Frontal cortex (tissue), 4 donors: ENCODE measurements at places on chromosomes 16 and 17.

GRCh38 chr17:19271780-19272357 lies 34.7 kb downstream of the EPN2 start:
- DNase-seq: no peak

DNA sequence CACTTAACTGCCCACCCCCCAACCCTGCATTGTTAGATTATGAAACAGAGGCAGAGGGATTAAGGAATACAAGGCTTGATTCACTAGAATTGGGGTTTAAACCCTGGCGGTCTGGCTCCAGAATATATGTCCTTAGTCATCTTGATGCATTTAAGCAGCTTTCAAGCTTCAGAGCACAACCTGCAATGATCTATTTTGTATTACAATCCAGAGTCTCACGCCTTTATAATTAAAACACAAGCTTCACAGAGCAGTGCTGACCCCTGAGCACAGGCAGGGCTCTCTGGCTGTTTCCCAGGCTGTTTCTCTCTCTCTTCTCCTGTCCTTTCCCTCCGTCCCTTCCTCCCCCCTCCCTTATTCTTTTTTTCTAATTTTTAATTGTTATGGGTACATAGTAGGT lies 209.1 kb downstream of the SPECC1 start:
- no peak for DNase-seq

GRCh38 chr17:35773679-35774425 lies 13.2 kb downstream of the C17orf50 start:
- DNase-seq: no peak

GRCh38 chr16:28863929-28864793 lies 518 bp downstream of the SH2B1 start:
- DNase-seq: no peak

DNA sequence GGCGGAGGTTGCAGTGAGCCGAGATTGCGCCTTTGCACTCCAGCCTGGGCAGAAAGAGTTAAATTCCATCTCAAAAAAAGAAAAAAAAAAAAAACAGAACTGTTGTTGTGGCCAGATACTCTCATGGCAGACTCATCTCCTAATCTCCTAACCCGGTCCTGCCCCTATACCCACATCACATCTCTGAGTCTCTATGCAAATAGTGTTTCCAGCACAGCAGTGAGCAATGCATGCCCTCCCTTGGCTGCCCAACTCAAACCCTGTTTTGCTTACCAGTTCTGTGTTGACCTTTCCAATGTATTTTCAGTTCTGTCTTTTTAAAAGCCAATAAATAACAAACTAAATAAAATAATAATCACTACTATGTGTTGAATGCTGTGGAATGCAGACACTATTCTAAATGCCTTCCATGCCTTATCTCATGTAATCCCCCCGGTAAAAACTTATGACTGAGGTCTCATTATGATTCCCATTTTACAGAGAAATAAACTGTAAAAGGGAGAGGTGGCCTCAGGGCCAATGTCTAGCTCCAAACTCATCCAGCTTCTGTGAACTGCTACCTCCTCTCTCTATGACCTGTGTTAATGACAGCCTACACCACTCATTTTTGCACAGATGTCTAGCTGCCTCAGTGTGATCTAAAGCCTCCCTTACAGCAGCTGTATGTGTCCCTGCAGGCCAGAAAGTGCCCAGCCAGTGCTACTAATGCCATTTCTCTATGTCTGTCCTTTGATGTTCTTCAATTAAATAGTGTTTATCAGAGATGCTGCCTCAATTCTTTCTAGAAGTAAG lies 289.8 kb downstream of the HS3ST3B1 start:
- DNase-seq: no peak

GRCh38 chr16:49725651-49726050 lies 130.3 kb downstream of the ZNF423 start:
- DNase-seq: no peak

DNA sequence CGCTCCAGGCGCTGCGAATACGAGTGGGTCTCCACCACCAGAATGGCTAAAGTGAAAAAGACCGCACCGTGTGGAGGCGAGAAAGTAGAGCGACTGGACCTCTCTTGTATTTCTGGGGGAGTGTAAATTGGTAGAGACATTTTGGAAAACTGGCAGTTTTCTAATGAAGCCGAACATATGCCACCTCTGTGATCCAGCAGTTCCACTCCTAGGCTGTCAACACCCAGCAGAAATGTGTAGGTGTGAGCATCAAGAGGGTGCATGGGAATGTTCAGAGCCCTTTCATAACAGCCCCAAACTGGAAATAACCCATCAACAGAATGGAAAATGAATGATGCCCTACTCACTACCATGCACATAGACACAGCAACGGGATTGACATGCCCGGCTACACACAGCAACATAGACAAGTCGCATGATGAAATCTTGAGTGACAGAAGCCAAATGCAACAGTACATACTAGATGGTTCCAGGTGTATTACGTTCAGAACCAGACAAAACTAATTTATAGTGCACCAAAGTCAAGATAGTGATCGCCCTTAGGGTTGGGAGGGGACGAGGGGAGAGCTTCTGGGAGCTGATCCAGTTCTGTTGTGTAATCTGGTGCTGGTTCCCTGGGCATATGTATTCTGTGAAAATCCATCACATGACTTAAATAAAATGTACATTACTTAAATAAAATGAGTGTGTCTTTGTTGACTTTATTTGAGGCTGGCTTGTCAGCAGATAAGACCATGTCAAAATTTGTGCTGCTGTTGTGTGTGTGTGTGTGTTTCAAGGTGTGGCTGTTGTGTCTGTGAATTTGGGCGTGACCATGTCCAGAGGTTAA lies 877 bp upstream of the BCL7C start:
- DNase-seq: no peak

DNA sequence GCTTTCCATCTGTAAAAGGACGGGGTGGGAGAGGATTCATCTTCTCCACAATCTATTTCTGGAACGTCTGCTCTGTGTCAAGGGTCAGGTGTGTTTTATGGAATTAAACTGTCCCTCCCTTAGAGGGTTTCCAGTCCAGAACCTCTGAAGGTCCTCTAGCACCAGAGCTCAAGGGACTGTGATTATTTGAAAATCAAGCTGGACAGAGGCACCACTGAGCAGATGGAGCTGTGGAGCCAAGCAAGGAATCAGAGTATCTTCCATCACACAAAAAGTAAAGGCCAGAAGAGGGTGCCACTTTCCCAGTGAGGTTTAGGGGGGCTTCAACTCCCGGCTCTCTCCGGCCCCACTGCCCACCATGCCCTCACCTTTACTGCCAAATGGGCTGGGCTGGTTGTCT lies 6.8 kb downstream of the CACNG5 start:
- DNase-seq: no peak

DNA sequence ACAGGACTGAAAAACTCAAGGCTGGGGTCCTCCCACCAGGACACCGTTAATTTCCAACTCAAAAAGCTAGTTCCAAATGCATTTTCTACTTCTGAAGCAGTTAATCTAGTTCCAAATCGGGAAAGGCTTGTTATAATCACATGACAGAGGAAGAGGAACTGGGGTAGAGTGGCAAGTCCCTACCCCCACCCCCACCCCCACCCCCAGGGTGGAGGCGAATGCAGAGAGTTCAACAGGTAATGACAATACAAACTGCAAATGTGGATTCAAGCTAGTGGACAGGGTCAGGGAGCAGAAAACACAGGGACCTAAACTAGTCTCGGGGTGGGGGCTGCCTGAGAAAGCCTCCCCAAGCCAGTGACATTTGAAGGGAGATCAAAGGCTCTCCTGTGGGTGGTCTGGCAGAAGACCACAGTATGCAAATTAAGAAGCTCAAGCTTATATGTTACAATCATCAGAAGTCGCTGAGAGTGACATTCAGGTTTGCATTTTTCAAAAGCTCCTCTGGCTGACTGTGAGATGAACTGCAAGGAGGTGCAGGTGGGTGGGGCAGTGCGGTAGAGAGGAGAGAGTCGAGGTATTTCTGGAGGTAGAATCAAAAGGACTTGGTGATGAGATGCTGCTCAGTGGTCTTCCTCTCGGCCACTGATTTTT lies 56.4 kb upstream of the SLC25A19 start:
- no peak for DNase-seq
